Stimulated activated CD4-positive, alpha-beta T cell treated with anti-CD3 and anti-CD28 coated beads, Interleukin-12 subunit alpha, Interleukin-12 subunit beta, amount 100 ng/mL, for 48 hours (primary cell): ENCODE measurements at places on chromosomes 7 and 10.

DNA sequence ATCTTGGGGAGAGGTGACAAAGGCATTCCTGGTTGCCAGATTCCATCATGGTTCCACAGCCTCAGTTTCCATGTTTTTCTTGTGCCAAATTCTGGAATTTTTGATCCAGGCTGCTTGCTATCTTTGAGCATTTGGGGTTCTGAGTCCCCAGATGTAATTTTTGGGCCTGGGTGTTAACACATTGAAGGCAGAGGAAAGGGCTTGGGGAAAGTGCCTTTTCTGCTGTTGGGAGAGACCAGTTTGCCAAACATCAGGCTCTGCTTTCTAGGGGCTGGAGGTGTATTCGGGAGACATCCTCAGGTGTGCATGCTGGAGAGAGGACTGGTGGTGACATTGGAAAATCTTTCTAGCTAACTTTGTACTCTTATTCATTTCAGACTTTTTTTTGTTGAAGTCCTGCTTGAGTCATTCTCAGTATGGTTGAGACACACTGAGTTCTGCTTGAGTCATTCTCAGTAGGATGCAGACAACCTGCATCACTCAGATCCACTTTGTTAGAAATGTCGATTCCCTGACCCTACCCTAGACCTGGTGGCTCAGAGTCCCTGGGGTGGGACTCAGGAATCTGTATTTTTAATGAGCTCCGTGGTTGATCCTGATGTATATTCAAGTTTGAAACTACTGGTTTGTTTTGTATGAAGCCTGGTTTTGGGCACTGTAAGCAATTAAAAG, 101.0 kb downstream of the LRMDA start:
- DNase-seq = no peak

- no peak for DNase-seq
Measured at GRCh38 chr10:113078282-113078907, 128.3 kb downstream of the TCF7L2 start.

GRCh38 chr10:482848-483247, 206.6 kb downstream of the DIP2C start:
- DNase-seq = no peak

- DNase-seq = no peak
Measured at GRCh38 chr10:58384095-58384494, 1.1 kb upstream of the TFAM start.

DNA sequence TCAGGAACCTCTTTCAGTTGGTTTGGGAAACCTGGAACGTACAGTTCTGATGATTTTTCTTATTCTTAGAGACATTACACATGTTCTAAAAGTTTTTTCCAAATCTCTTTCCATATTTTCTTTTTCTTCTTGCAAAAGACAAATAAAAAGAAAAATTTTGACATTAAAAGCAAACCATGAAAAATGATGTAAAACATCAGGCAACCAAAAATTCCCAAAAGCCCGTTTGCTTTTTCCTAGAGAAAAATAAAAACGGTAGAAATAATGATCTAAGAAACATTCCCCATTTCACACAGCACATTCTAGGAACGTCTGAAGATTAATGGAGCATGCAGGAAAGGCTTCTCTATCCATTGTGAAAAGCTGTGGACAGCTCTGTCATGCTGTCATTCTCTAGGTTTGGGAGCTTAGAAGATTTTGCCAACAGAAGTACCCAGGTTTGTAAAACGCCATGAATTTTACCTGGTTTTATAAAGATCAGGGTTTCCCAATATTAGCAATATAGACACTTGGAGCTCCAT, 11.2 kb upstream of the PRTFDC1 start:
- DNase-seq = no peak

GRCh38 chr7:76202666-76203030, 952 bp downstream of the SRRM3 start:
- no peak for DNase-seq

DNA sequence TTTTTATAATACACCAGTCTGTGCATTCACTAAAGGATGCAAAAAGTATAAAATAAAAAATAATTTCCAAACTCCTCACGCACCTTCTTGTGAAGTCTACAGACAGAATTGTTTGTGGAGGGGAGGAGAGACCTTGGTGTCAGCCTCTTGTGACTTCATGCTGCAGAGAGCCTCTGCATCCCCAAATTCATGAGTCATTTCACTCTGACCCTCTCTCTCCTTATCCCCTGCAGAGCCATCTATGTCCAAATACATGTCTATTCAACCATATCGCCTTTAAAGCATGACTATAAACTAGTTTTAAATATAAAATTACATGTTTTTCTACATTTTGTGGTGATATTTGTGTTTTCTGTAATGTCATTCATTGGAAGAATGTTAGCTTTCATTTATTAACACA, 6.0 kb downstream of the CREB5 start:
- no peak for DNase-seq

DNA sequence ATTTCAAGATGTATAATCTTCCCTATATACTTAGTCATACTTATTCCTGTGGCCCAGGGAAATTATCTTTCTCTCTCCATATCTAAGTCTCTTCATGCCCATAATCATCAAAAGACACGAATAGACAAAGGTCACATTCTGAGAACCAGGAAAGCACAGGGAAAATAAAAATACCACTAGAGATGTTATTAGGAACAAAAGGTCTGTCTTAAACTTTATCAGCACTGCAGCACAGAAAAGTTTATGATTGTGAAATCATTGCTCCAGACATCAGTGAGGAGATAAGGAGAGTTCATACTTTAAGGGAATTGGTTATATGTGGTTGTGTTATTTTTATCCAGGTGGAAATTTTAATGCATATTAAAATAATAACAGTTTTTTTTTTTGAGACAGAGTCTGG, 974.6 kb upstream of the CELF2 start:
- no peak for DNase-seq
